ENCODE measurements at places on chromosomes 11 and 22. TPM values are rescaled to one million over a fixed set of nuclear protein-coding genes. Genes with fewer than 3 reads are reported as not detected.
A peak's percentile ranks its signal among the peaks of the same experiment; 100 is the strongest.

GRCh38 chr22:17842386-17842785, 68.1 kb upstream of the BID start:
- no peaks in the 10 kb centered on the region for H3K27me3 ChIP-seq
- no peak for DNase-seq
- no peaks in the 10 kb centered on the region for H3K36me3 ChIP-seq

- no peaks in the 10 kb centered on the region for H3K27me3 ChIP-seq
- H3K4me3 ChIP-seq = no peak overlapping the region
- no peak overlapping the region for H3K27ac ChIP-seq
- DNase-seq = no peak
These were observed 76.5 kb downstream of the BTBD10 start for GRCh38 chr11:13386567-13386966.

DNA sequence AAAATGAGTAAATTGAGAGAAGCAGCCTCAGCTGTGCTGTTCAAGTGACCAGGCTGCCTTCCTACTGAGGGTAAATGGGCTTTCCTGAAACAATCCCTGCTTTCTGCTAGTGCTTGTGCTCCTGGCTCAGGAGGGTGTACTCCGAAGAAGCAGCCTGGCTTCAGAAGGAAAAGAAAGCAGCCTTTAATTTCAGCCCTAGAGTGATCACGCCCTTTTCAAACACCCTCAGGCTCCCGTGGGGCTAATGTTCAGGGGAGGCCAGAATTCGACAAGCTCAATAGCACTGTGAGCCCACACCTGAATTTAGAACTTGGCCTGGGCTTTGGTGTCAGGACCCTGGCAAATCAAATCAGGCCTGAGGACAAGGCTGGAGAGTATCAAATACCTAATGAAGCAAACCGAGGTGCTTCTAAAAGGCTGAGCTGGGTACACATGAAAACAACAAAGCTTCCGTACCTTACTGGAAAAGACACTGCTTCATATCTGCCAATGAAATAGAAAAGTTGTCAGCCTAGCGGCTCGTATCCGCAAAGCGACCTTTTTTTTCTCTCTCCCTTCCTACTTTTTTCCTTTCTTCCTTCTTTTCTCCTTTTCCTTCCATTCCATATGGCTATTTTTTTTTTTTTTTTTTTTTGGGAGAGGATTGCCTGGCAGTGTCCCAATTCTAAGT, 387.8 kb downstream of the SOX6 start:
- no peaks in the 10 kb centered on the region for H3K36me3 ChIP-seq
- H3K4me1 ChIP-seq = peaks cover 11% of the 10 kb centered on the region
- peak overlapping the region; percentile 74 for H3K27ac ChIP-seq
- DNase-seq = peak; percentile 19
- no peaks in the 10 kb centered on the region for H3K27me3 ChIP-seq

- H3K4me3 ChIP-seq = no peak overlapping the region
- H3K27ac ChIP-seq = no peak overlapping the region
- H3K4me1 ChIP-seq = no peaks in the 10 kb centered on the region
- DNase-seq = no peak
- peaks cover 13% of the 10 kb centered on the region for H3K36me3 ChIP-seq
These were observed 68.7 kb upstream of the GAL start for GRCh38 chr11:68615657-68616056.

GRCh38 chr11:9250139-9250582, 15.0 kb downstream of the DENND5A start:
- H3K4me3 ChIP-seq = no peak overlapping the region
- H3K4me1 ChIP-seq = no peaks in the 10 kb centered on the region
- peak; percentile 71 for DNase-seq
- H3K36me3 ChIP-seq = no peaks in the 10 kb centered on the region
- H3K27ac ChIP-seq = no peak overlapping the region

- no peaks in the 10 kb centered on the region for H3K36me3 ChIP-seq
- no peak overlapping the region for H3K4me3 ChIP-seq
- no peak for DNase-seq
- no peaks in the 10 kb centered on the region for H3K27me3 ChIP-seq
These were observed 92.6 kb downstream of the FAT3 start for GRCh38 chr11:92317222-92317621.

- no peak overlapping the region for H3K4me3 ChIP-seq
- no peak overlapping the region for H3K27ac ChIP-seq
- DNase-seq = no peak
These were observed 51.9 kb upstream of the EED start for GRCh38 chr11:86192519-86193257.

GRCh38 chr11:121790430-121790829, 325.6 kb downstream of the BLID start:
- DNase-seq = no peak
- H3K4me3 ChIP-seq = no peak overlapping the region
- H3K36me3 ChIP-seq = no peaks in the 10 kb centered on the region

DNA sequence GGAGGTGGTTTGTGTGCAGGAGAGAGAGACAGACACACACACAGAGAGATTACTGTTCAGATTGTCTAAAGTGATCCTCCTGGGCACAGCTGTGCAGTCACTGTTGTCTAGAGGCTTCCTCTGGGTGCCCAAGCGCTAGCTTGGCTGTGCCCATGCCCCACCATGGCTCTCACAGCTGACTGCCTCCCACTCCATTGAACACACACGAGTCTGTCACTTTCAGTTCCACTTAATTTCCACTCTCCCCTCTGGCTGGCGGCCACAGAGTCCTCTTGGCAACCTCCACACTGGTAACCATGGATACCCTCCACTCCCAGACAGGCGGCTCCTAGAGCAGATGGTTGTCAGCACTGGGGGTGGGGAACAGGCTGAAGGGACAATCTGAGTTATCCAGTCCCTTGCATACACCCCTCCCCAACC, 29.1 kb downstream of the MAP6 start:
- peaks cover 3% of the 10 kb centered on the region for H3K27me3 ChIP-seq
- H3K27ac ChIP-seq = no peak overlapping the region
- no peak overlapping the region for H3K4me3 ChIP-seq
- no peaks in the 10 kb centered on the region for H3K36me3 ChIP-seq
- peaks cover 4% of the 10 kb centered on the region for H3K4me1 ChIP-seq
- DNase-seq = peak; percentile 70

DNA sequence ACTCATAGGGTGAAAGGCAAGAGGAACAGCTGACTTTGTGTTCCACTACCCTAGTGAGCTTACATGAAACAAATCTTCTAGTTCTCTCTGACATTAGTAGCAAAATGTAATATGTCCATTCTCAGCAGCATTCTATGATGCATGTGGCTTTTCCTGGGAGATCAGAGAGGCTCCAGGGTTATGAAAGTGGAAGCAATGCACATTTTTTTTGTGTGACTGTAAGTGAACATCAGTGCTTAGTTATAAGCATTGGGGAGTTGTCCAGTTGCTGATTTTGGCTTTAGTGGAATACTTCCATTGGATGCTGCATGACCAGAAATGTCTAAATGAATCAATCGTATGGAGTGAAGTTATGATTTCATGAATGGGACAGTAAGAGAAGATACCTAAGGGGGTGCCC, 255.9 kb downstream of the FAT3 start:
- no peaks in the 10 kb centered on the region for H3K36me3 ChIP-seq
- DNase-seq = peak; percentile 24
- no peak overlapping the region for H3K27ac ChIP-seq
- H3K27me3 ChIP-seq = no peaks in the 10 kb centered on the region
- no peaks in the 10 kb centered on the region for H3K4me1 ChIP-seq

DNA sequence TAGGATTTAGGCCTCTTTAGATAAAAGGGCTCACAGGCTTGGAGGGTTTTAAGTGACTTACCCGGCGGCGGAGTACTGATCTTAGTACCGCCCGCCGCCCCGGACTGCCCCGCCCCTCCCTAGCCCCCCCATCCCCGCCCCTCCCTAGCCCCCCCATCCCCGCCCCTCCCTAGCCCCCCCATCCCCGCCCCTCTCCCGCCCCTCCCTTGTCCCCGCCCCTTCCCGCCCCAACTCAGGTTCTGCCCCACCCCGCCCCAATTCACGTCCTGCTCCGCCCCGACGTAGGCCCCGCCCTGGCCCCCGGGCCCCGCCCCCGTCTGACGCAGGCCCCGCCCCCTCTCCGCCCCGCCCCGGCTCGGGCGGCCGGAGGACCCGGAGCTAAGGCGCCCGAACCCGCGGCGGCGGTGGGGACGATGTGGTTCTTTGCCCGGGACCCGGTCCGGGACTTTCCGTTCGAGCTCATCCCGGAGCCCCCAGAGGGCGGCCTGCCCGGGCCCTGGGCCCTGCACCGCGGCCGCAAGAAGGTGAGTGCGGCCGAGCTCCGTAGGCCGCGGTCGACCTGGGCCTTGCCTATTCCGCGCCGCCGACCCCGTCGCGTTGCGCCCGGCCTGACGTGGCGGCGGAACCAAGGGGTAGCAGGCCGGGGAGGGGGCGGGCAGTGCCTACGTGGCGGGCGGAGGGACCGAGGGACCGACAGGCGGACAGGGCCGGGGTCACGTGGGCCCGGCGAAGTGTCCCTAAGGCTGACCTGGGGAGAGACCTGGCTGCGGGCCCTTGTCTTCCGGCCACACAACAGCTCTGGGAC, at the start of gene SCYL1:
Gene SCYL1, plus strand, starts transcription at position 343 of the 805 bp plus-strand sequence. Its CDS starts 71 bp downstream, at position 414.
- no peaks in the 10 kb centered on the region for H3K27me3 ChIP-seq
- peaks cover 8% of the 10 kb centered on the region for H3K4me1 ChIP-seq
- H3K27ac ChIP-seq = peak within 1 kb of the TSS; percentile 70

DNA sequence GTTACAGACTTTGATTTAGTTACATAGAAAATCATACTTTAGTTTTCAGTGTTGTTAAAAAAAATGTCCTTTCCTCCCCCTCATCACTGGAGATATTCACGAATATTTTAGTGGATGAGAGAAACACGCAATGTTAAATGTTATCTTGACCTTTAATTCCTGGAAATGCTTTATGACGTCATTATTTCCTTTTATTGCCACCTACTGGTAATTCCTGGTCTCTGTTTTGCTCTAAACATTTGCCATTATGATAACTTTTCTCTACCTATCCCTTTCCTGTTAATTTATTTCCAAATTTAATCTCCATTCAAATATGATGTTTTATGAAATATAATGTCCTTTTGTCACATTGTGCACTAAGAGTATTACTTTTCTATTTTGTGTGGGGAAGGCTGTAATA, 770.6 kb downstream of the FAM181B start:
- H3K36me3 ChIP-seq = no peaks in the 10 kb centered on the region
- H3K27me3 ChIP-seq = no peaks in the 10 kb centered on the region
- H3K27ac ChIP-seq = no peak overlapping the region
- H3K4me3 ChIP-seq = no peak overlapping the region
- H3K4me1 ChIP-seq = no peaks in the 10 kb centered on the region
- peak; percentile 11 for DNase-seq

GRCh38 chr22:49104434-49104833, 723.2 kb downstream of the BRD1 start:
- H3K36me3 ChIP-seq = no peaks in the 10 kb centered on the region
- H3K27ac ChIP-seq = no peak overlapping the region
- no peak for DNase-seq
- no peaks in the 10 kb centered on the region for H3K27me3 ChIP-seq

The OSBP2 gene
- polyA plus RNA-seq = 0.40 TPM

The FAM180B gene
- not detected for polyA plus RNA-seq

The ZP1 gene
- polyA plus RNA-seq = not detected

The OR10A2 gene
- not detected for polyA plus RNA-seq

The PDGFD gene
- 1.3 TPM for polyA plus RNA-seq

The SOX6 gene
- 2.3 TPM for polyA plus RNA-seq

The GALNT18 gene
- polyA plus RNA-seq = 4.0 TPM

The MTFP1 gene
- 3.8 TPM for polyA plus RNA-seq

The SLCO2B1 gene
- polyA plus RNA-seq = not detected

The TUB gene
- polyA plus RNA-seq = 10.4 TPM

All from fibroblast of lung (primary cell).